ENCODE measurements at places on chromosomes 12 and 14. TPM values are rescaled to one million over a fixed set of nuclear protein-coding genes. Genes with fewer than 3 reads are reported as not detected.
A peak's percentile ranks its signal among the peaks of the same experiment; 100 is the strongest.

GRCh38 chr12:3216726-3217682 is 139.8 kb downstream of the TSPAN9 start:
- DNase-seq: no peak

DNA sequence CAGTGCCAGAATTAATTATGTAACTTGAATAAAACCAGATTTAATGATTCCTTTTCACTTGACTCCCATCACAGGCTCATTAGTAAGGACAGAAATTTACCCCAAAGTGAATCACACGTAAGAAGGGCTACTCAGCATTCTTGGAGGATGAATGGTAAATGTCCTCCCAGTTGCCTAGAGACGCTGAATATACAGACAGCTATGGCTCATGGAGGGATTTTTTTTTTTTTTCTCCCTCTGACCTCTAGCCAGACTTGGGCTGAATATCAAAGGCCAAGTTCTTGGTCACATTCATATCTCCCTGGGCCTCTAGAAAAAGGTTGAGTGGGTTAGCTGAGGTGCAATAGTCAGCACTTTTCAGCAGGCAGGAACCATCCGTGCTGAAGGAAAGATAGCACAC is 77.5 kb downstream of the PHLDA1 start:
- DNase-seq: no peak

Gene SMIM41
- total RNA-seq: 5.1 TPM

DNA sequence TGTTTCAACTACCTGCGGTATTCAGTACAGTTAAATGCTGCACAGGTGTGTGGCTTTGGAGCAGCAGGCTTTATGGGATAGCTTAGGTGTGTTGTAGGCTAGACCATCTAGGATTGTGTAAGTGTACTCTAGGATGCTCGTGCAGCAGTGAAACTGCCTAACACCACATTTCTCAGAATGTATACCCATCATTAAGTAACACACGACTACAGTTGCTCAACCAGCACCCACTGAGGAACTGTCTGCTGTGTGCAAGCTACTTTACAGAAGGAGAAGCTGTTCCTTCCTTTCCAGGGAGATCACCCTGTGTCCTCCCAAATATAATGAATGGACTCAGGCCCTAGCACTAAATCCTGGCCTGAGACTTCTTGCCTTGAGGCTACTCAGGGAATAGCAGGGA is 94.8 kb downstream of the SLC24A4 start:
- no peak for DNase-seq

DNA sequence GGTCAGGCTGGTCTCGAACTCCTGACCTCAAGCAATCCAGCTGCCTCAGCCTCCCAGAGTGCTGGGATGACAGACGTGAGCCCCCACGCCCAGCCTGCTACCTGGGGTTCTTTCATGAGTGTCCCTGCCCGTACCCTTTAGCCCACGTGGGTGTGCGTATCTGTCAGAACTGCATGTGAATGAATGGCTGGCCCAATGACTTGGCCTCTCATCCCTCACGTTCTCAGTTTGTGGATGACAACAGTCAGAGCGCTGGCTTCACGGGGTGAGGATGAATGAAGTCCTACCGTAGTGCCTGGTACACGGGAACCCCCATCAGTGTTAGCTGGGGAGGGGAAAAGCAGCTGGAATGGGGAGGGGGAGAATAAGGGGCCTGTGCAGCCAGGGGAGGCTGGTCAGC is 16.1 kb upstream of the ZDHHC22 start:
- peak; percentile 34 for DNase-seq

Gene CLEC4A
- 8.2 TPM for total RNA-seq

GRCh38 chr14:104326848-104327247 is 188.5 kb downstream of the KIF26A start:
- DNase-seq: no peak

DNA sequence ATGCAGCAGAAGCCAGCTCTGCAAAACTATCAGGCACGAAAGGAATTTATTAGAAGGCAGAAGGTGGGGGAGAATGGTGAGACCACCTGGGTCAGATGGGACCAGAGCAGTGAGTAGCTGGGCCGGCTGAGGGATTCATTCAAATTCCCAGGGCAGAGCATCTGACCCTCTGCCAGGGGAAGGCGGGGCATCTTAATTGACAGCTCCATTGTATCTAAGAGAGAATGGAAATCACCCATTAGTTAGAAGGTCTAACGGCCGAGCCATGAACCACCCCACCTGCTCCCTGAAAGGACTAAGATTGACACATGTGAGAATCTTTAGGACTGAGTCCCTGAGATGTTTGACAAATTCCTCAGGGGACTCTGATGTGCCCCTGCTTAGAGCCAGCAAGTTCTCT is 83.7 kb downstream of the PHETA1 start:
- DNase-seq: no peak

Gene GZMH
- 10.9 TPM for total RNA-seq

GRCh38 chr12:31311634-31312258 is 14.2 kb downstream of the SINHCAF start:
- no peak for DNase-seq

DNA sequence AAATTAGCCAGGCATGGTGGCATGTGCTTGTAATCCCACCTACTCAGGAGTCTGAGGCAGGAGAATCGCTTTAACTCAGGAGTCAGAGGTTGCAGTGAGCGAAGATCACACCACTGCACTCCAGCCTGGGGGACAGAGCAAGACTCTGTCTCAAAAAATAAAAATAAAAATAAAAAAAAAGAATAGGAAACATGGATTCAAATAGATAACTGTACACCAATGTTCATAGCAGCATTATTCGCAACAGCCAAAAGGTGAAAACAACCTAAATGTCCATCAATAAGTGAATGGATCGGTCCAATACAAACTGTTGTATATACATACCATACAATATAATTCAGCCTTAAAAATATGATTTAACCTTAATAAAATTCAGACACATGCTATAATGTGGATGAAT is 3.1 kb upstream of the RIPK3 start:
- DNase-seq: no peak

- no peak for DNase-seq
These were observed 24.4 kb downstream of the IRF2BPL start for GRCh38 chr14:77003960-77004710.

DNA sequence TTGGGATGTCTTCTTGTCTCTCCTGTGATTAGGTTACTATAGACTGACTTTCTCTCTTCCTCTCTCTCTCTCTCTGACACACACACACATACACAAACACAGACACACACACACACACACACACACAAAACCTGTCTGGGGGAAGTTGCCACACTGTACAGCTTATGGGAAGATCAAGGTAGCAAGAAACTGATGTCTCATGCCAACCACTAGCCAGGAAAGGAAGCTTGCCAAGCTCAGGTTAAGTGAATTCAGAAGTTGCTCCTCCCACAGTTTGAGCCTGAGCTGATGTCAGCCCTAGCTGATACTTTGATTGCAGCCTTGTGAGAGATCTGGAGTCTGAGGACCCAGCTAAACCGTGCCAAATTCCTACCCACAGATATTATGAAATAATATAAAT is 67.1 kb downstream of the PPFIA2 start:
- DNase-seq: no peak

GRCh38 chr12:16189849-16190248 is 87.6 kb downstream of the SLC15A5 start:
- DNase-seq: no peak

Gene CCDC60
- not detected for total RNA-seq

DNA sequence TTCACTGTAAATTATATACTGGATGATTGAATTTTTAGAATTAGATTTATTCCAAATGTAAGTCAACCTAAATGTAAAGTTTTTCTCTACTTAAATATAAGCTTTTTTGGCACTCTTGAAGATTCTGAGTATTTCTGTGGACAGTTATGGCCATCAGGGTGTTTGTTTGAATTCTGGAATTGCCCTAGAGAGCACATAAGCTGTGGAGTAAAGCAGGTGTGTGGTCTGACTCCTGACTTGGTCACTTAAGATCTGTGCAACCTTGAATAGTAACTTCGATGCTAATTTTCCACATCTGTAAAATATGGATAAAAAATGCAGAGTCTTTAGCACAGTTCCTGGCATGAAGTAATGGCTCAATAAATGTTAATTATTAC is 64.4 kb downstream of the FUT8 start:
- DNase-seq: no peak

Gene DHRS2
- total RNA-seq: 30.6 TPM

GRCh38 chr14:80946187-80946586 is 4.6 kb upstream of the CEP128 start:
- DNase-seq: no peak

Gene PKP2
- total RNA-seq: 6.1 TPM

DNA sequence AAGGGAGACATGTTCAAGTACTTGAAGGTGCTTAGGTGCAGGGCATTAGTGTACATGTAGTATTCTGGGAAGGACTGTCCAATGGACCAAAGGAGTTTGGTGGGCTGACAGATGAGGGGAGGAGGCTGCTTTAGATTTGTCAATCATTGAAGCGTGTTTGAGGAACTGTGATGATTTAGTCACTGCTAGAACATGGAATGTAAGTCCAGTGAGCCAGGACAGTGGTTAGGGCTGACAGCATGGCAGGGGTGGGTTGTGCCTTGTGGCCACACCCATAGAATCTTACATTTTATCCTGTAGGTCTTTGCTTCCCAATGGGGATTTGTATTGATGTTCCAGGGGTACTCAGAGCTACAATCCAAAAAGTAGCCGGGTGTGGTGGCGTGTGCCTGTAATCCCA is 24.6 kb downstream of the DIP2B start:
- DNase-seq: no peak

DNA sequence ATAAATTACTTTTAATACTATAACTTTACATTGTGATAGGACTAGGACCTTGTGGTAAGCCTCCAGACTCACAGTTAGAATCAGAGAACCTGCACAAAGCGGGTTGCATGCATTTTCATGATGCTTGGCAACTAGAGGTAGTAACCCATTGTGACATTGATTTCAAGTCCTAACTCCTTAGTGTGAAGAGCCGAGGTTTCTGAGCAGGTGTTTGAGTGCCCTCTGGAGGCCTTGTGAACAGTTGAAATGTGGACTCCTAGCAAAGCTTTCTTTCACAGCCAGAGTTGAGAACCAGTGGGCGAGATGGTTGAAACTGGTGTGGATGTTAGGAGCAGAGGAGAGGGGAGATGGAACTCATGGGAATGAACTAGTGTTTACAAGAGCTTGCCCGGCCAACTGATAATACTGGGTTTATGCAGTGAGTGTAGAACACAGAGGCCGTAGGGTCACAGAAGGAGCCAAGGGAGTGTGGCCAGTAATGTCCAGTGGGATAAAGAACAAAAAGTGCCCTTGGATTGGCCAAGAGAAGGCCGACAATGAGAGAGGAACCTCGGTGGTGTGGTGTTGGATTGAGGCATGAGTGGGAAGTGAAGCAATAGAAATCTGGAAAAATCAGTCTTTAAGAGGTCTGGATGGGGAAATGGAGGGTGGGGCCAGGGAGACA is 10.9 kb downstream of the ZNF664 start:
- DNase-seq: no peak

DNA sequence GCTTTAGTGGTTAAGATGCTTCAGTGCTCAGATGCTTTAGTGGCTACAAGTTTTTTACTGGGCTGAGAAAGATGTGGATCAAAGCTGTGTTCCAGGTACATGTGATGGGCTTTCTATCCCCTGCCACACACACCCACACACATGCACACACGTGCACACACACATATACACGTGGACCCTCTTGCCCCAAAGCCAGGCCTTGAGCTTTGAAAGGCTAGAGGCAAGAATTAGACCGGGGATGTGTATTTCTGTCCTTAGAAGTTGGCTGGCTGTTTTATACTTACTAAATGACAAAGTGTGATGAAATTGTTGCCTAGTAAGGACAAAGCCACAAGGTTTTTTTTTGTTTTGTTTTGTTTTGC is 376.5 kb downstream of the C12orf75 start:
- DNase-seq: no peak

- no peak for DNase-seq
These were observed 380 bp downstream of the ANO2 start for GRCh38 chr12:5944688-5945070.

DNA sequence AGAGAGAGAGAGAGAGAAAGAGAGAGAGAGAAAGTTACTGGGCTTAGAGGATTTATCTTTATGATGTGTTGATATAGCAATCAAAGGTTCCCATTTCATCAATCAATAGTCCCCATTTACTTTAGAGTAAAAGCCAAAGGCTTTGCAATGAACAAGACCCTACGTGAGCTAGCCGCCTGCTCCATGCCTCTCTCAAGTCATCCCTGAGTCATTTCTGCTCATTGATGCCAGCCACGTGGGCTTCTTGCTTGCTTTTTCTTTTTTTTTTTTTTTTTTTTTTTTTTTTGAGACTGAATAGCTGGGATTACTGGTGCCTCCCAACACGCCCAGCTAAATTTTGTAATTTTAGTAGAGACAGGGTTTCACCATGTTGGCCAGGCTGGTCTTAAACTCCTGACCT is 70.9 kb downstream of the GPR135 start:
- DNase-seq: no peak

Gene DDN
- not detected for total RNA-seq

DNA sequence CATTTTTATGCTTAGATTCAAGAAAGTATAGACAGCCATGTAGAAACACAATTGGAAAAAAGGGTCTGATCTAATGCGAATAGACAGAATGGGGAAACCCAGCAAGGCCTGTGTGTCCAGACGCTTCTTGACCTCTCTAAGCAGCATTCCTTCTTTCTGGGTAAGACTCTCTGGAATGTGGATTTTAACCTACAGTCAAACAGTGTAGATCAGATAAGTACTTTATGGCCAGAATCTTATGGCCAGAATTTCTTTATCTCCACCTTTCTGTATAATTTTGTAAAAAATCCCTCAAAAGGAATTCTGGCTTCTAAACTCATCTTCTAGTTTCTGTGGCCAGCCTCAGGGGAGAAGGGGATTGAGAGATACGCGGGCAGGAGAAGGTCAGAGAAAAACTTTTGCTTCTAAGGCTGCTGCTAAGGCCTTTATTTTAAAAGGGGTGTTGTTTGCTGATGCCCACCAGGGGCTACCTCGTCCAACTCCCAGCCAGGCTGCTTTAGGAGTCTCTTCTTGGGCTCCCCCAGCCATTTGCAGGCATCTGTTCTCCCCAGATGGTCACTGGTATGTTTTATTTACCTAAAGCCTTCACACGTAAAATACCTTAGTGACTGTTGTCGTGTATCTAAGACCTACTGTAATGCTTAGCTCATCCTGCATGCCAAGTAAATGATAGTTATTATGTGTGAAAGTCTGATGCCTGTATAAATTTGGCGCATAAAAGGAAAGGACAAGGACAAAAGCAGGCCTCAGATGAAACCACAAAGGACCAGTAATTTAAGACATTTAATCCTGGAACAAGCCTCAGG is 68.4 kb downstream of the ANO6 start:
- DNase-seq: no peak

DNA sequence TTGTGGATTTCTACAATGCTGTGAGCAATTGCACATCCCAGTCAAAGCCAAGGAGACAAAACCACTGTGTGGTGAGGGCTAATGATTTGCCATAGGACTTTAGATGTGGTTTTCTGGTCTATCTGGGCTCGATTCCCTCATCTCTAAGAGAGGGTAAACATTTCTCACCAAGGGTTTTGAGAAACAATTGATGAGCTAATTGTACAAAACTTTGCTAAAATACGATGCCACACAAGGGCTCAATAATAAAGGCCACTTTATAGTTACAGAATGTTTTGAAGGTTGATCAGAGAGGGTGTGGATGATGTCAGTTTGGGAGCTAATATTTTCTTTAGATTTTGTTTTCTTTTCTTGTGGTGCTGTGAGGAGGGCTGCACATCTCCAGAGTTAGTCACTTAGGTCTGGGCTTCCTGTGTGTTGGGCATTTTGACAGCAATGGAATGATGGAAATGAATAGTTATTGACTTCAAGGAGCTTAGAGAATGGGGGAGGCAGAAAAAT is 60.8 kb upstream of the SLC38A4 start:
- DNase-seq: no peak

GRCh38 chr12:4287325-4288211 is 14.0 kb downstream of the CCND2 start:
- DNase-seq: no peak

All from spleen (tissue), 13 donors.